ENCODE measurements at places on chromosomes 5 and 9.

DNA sequence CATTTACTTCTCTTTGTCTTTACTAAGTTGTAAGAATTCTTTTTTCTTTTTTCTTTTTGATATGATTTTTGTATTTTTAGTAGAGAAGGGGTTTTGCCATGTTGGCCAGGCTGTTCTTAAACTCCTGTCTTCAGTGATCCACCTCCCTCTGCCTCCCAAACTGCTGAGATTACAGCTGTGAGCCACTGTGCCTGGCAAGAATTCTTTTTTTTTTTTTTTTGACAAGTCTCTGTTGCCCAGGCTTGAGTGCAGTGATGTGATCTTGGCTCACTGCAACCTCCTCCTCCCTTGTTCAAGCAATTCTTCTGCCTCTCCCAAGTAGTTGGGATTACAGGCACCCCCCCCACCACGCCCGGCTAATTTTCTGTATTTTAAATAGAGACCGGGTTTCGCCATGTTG lies 9.9 kb downstream of the NPM1 start:
- no peak for DNase-seq

GRCh38 chr5:145510769-145511168 lies 324.4 kb downstream of the PRELID2 start:
- DNase-seq = no peak

GRCh38 chr9:38026021-38026809 lies 42.8 kb downstream of the SHB start:
- no peak for DNase-seq

GRCh38 chr5:113194125-113194524 lies 217.5 kb downstream of the DCP2 start:
- DNase-seq = no peak

- no peak for DNase-seq
Measured at GRCh38 chr5:154860765-154861164, 2.3 kb downstream of the CNOT8 start.

- DNase-seq = no peak
Measured at GRCh38 chr5:139904816-139905661, 109.4 kb downstream of the PSD2 start.

- no peak for DNase-seq
Measured at GRCh38 chr5:139061856-139062255, 136.3 kb downstream of the SIL1 start.

DNA sequence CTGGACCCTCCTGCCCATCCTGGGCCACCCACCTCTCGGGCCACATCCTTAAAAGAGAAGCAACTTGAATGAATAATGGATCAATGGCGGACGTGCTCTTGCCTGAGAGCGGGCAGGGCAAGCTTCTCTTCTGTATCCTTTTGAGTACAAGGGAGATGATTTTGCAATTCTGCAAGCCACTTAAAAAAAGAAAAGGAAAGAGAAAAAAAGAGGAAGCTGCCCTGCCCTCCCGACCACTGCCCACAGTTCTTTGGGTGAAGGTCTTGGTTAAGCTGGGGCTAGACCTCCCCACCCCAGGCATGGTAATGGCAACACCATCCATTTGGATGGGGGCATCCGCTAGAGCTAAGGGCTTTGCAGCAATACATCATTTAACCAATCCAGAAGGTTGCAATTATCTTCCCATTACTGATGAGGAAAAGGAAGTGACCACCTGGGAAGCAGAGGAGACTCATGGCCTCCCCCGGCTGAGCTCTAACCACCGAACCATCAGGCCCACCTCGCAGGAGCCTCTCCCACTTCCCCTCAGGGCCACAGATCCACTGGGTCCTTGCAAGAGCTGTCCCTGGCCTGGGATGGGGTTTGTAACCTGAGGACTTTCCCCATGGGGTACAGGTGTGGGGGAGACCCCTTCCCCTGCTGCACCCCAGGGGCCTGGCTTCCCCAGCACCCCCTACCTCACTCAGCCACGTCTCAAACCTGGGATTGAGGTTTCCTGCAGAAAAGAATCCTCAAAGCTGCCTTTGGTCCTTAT lies 27.8 kb upstream of the LAMC3 start:
- DNase-seq = no peak

DNA sequence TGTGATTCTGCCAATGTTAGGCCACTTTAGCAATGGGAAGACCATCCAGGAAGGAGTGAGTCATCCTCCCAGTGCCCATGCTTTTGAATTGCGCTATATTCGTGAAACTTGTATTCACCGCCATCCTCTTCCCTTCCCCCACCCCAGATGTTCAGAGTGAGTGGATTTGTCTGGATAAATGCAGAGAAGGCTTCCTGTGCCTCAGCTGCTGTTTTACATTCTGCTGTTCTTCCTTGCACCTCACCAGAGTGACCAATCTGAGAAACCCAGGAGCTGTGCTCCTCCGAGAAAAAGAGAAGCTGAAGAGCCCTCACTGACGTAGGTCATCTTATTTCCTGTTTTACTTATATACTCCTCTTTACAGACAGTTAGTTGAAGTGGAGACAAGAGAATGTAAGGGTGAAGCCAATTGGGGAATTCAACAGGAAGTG lies 24.6 kb upstream of the SVEP1 start:
- no peak for DNase-seq

- no peak for DNase-seq
Measured at GRCh38 chr5:170315154-170315553, 17.6 kb upstream of the LCP2 start.

DNA sequence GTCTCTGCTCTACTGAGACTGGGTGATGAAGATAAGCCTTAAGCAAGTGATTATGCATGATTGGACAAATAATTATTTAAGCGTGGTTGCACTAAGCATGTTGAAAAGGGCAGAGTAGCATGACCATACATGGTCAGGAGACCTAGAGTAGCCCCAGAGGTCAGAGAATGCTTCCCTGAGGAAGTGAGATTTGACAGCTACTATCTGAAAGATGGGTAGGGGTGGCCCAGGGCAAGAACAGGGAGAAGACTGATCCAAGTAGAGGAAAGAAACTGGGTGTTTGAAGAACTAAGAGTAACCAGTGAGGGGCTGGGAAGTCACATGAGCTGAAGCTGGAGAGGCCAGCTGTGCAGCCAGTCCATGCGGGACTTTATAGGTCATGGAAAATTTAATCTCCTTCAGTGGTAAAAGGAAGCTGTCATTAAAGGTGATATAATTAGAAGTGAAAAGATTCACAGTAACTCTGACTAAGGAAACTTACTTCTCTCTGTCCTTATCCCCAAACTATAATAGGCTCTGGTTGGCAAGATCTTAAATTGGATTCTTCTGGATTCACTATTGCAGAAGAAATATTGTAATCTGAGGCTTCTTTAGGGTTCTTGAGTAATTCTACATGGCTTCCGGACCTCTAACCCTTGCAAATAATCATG lies 35.2 kb downstream of the YIPF5 start:
- DNase-seq = no peak

- no peak for DNase-seq
Measured at GRCh38 chr5:24245821-24246220, 399.0 kb downstream of the CDH10 start.

DNA sequence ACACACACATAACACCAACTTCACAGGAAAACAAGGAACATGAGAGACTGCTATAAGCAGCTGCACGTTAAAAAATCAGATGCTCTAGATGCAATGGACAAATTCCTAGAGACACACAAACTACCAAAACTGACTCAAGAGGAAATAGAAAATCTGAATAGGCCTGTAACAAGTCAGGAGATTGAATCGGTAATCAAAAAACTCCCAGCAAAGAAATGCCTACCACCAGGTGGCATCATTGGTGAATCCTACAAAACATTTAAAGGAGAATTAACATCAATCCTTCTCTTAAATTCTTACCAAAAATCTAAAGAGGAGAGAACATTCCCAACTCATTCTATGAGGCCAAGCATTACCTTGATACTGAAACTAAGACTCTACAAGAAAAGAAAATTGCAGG lies 54.9 kb downstream of the NDST1 start:
- no peak for DNase-seq

All from central memory CD4-positive, alpha-beta T cell (primary cell).